NCI-H2081 (cell line): ENCODE measurements at places on chromosomes 4 and X.

GRCh38 chr4:122687531-122688061, 44.9 kb upstream of the BBS12 start:
- DNase-seq = no peak

DNA sequence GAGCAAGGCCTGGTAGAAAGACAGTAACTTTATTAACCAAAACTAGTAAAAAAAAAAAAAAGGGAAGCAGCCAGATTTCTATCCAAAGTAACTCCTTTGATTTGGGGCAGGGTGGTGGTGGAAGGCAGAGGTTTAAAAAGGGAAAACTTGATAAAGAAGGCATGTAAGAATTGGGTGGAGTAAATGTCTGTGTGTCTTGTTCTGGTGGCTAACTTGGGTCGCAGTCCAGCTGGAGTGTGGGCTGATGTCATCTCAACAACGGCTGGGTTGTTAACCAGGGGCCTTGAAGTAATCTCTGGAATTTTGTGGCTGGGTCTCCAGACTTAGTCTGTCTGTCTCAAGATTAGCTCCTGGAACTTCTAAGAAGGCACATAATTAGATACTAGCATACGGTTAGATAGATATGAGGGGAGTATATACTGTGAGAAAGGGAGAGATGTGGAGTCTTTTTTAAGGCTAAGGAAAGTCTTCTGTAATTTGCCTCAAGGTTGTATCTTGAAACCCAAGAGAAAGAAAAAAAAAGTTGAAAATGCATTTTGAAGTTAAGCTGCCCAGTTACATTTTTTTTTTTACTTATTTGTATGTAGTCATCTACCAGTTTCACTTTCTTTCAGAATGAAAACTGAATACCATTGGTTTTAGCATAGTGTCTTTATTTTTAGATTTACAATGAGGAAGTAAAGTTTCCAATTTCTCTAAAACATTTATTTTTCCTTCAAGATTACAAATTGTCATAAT, 48.3 kb downstream of the MTHFD2L start:
- DNase-seq = no peak

DNA sequence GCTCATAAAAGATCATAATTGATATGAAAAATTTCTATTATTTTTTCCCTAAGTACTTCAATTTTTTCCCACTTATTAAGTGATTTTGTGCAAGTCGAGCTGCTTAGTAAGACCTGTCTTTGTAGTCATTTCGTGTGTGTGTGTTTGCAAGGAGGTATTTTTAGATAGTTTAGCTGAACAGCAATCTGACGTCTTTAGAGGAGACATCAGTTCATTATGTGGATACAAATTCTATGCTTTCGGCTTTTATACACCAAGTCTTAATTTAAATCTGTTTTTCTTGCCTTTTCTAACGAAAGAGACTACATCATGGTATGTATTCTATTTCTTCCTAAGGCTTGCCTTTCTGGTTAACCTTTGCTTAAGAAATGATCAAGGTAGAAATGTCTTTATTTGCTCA, 179.4 kb downstream of the RAPGEF2 start:
- DNase-seq = no peak

GRCh38 chr4:102318526-102318925, 26.8 kb downstream of the SLC39A8 start:
- DNase-seq = no peak

GRCh38 chr4:5114950-5115349, 63.7 kb downstream of the STK32B start:
- DNase-seq = no peak

GRCh38 chrX:153624196-153625091, 22.6 kb upstream of the DUSP9 start:
- no peak for DNase-seq

DNA sequence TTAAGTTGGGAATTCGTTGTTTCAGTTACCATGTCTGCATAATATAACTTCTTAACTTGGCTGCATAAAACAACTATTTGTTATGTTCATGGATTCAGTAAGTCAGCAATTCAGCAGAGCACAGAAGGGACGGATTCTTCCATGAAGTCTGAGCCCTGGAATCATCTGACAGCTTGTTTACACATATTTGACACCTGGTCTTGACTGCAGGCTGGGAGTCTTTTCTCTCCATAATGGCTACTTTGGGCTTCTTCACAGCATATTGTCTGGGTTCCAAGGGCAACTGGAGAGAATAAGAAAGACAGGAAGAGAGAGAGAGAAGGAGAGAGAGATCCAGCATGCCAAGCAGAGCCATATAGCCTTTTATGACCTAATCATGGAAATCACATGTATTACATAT, 23.1 kb downstream of the CENPC start:
- DNase-seq = no peak

DNA sequence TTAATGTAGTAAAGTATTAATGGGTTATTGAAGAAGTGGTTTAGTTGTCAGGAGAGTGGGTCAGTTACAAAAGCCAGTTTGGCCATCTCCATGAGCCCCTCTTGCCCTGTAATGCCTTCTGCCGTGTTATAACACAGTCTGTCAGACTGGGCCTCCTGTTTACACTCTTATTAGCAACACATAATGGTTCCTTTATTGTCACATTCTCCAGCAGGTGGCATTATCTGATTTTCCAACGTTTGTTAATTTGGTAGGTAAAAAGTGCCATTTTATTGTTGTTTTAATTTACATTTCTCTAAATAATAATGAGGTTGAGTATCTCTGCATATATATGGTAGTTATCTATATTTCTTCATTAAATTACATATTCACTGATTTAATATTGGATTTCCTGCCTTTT, 560.8 kb downstream of the FGF13 start:
- no peak for DNase-seq

DNA sequence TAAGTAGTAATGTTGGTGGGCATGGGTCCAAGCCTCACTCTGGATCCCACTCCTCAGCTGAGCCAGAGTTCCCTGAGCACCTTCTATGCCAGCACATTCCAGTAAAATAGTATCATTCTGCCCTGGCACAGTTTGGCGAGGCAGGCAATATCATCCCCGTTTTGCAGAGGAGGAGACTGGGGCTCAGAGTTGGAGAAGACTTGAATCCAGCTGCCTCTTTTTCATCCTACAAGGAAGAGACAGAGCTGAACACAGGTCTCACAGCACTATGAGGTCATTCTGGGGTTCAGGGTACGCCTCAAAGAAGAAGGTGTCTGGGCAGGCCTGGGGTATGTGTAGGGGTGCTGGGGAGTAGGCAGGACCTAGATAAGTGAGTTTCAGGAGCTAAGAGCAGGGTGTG, 103.9 kb upstream of the STX18 start:
- DNase-seq = no peak

DNA sequence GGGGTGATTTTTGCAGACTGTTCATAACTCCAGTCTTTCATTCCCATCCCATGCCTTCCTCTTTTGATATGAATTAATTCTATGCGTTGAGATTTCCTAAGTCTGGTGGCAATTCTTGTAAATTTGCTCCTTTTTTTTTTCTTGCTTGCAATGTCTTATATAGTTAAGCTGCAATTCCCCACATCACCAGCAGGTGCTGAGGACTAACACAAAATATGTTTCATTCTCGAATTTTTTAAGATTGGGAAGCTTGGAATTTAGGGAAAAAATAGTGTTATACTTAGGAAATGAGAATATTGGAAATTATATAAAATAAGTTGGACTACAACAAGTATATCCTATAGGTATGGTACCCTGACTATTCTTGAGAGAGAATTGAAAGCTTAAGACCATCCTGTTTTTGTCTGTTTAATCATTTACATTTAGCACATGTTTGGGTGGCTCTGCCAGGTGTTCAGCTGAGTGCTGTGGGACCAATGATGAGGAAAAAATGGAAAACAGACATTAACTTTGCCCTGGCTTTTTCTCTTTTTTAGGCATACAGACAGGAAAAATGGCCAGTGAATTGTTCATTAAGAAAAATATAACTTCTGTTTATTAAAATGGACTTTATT, 30.2 kb downstream of the AFF2 start:
- DNase-seq = no peak

- DNase-seq = no peak
Measured at GRCh38 chrX:29687687-29688086, 527.7 kb upstream of the MAGEB2 start.

GRCh38 chr4:85039526-85039925, 73.0 kb upstream of the WDFY3 start:
- no peak for DNase-seq
